Panc1 (cell line): ENCODE measurements at places on chromosomes 7 and 10. TPM values are rescaled to one million over a fixed set of nuclear protein-coding genes. Genes with fewer than 3 reads are reported as not detected.

Gene SH2D4B
- 0.10 TPM for total RNA-seq

Gene NUTM2E
- total RNA-seq, result 0.08 TPM

Gene HMX2
- 2.7 TPM for total RNA-seq

Gene MRPS16
- total RNA-seq, result 199 TPM

Gene SLC13A1
- not detected for total RNA-seq

Gene TMEM196
- total RNA-seq, result not detected

Gene PPP3CB
- total RNA-seq, result 34.8 TPM

Gene GOLGA7B
- total RNA-seq, result 1.5 TPM

Gene GRB10
- 38.3 TPM for total RNA-seq

Gene FRAT2
- total RNA-seq, result 16.7 TPM

Gene CLRN3
- total RNA-seq, result not detected

Gene BMPER
- not detected for total RNA-seq
